Stimulated activated CD4-positive, alpha-beta T cell treated with anti-CD3 and anti-CD28 coated beads, Interleukin-4, amount 100 ng/mL, for 1 hour (primary cell): ENCODE measurements at places on chromosomes 2 and 18.

DNA sequence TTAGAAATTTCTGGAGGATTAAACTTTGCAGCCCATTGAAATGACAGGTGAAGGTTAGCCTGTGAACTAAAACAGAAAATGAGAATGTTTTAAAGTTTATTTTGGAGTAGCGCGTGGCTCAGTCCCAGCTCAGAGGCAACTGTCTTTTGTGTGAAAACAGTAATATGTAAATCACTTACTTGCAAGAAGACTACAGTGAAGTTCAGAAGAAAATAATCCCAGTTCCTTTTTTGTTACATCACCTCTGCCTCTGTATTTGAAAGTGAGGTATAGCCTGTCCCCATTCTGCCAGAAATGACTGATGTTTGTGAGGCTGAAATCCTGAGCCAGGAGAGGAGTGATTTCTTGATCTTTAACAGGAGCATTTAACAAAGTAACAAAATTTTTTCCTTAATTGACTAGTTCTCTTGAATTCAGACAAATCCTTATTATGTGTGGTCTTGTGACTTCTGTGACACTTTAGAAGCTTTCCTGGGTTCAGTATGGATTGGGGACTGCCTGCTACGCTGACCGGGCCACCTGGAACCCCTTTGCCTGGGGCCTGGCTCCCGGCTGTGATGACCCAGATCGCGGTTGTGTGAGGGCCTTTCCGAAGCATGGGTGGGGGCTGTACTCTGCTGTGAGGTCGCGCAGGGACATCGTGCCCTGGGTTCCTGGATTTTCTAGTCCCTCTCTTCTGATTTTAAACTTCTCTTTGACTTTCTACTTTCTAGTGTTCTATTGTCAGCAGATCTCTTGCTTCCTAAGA is 24.3 kb downstream of the TRAPPC12 start:
- DNase-seq: no peak

DNA sequence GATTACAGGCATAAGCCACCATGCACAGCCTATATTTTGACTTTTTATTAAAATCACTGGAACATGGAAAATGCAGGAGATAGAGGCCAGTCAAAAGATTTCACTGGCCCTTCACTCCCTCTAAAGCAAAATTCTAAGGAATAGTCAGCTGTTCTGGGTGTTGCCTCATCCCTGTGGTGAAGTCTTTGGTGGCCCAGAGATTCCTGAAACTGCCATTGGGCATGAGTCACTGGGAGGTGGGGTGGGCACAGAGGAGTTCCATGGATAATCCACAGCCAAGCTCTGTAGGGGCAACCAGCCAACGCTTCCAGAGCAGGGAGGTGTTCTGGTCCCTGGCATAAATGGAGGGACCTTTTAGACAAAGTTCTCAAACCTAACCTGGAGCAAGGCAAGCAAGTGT is 89.7 kb upstream of the TTC39C start:
- DNase-seq: no peak

DNA sequence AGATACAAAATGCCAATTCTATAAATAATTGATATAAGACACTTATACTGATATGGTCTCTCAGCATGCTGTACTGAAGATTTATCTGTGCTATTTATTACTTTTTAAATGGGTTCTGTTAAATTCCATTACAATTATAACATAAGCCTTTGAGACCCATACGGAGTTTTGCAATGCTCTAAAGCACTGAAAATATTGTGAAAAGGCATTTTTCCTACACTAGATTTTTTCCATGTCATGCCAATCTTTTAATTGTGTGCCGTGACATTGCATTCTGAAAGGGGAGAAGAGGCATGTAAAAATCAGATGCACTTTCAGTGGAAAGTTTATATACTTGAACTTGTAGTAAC is 46.5 kb downstream of the EFEMP1 start:
- no peak for DNase-seq

DNA sequence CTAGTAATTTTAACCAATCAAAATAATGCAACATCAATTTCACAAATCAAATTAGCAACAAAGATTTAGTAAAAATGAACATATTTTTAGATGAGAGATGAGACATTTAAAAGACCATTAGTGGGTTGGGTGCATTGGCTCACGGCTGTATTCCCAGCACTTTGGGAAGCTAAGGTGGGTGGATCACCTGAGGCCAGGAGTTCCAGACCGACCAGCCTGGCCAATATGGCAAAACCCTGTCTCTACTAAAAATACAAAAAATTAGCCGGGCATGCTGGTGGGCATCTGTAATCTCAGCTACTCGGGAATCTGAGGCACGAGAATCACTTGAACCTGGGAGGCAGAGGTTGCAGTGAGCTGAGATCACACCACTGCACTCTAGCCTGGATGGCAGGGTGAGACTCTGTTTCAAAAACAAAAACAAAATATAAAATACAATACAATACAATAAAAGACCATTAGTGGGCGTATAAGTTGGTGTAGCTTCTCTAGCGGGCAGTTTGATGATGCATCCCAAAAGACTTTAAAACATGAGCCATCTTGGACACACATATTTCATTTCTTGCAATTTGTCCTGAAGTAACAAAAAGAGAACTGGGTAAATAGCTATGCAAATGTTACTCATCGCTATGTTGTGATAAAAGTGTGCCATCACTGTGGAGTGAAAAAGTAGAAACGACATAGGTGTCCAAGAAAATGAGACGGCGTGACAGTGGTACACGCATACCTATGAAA is 101.8 kb downstream of the COL6A3 start:
- DNase-seq: no peak

DNA sequence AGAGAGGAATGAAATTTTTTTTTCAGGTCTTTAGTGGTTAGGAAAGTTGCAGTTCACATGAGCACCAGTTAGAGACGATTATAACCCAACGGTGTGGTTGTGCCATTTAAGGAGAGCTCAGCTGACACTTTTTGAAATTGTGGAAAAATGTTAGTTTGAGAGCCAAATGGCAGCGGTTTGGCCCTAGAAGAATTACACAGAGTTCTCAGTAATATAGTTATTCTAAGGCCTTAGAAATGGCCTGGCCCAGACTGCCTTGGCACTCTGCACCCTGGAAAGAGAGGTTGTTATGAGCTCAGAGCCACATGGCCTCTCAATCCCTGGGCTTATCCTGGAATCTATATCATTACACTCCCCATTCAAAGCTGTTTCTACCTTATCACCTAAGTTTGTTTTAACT is 117.4 kb downstream of the RHBDD1 start:
- no peak for DNase-seq

DNA sequence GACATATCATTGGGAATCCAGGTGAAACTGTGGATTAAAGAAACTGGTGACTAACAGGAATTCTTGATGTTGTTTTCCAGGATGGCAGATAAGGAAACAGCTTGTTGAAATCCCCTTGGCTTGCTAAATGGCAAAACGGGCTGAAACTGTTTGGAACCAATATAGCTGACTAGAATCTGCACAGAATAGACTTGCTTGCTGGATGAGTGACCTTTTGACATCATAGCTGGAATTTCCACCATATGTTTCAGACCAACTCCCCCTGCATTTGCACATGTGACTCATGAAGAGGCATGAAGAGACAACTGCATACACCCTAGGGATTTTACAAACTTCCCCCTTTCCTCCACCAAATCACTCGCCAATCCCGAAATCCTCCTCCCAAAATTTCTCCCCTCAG is 87.7 kb upstream of the LYPD1 start:
- DNase-seq: no peak

DNA sequence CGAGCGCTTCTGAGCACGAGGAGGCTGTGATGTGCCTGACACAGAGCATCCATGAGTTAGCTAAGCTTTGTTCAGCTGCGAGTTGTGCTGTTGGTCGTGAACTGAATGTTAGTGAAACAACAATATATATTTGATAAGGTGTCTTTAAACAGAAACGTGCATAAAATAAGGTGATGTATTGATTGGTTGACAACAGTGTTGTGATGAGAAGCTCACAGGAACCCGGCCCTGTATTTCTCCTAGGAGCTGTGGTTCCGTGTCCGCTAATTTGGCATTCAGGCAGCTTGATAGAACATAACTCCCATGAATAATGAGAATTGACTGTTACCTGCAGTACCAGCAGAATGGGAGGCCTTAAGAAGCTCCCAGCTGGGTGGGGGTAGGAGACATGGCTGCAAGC is 146.4 kb upstream of the MYCN start:
- no peak for DNase-seq

DNA sequence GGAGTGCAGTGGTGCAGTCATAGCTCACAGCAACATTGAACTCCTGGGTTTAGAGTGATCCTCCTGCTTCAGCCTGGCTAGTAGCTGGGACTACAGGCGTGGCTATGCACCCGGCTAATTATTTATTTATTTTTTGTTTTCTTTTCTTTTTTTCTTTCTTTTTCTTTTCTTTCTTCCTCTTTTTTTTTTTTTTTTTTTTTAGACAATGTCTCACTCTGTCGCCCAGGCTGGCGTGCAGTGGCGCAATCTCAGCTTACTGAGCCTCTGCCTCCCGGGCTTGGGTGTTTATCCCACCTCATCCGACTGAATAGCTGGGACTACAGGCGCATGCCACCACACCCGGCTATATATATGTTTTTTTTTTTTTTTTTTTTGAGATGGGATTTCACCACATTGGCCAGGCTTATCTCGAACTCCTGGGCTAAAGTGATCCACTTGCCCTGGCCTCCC is 1.4 kb upstream of the ANXA4 start:
- no peak for DNase-seq

- no peak for DNase-seq
These were observed 428.0 kb downstream of the FBXO15 start for GRCh38 chr18:73719611-73720010.

- DNase-seq: peak; percentile 61
These were observed 2.7 kb downstream of the STK16 start for GRCh38 chr2:219247678-219248642.

DNA sequence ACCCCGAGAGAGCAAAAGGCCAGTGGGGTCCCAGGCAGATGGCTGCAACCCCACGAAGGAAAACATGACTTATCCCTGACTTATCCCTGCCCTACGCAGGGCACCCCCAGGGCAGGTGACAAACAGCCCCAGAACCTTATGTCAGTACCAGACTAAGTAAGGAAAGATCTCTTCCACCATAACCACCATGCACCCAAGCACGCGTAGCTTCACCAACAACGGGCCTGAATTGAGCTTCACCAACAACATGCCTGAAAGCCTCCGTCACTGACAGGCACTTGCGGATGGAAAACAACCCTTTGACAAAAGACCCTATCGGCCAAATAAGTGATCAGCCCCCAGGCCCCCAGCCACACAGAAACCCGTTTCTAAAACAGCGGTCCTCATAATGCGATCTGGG is 34.1 kb downstream of the HDAC4 start:
- no peak for DNase-seq

DNA sequence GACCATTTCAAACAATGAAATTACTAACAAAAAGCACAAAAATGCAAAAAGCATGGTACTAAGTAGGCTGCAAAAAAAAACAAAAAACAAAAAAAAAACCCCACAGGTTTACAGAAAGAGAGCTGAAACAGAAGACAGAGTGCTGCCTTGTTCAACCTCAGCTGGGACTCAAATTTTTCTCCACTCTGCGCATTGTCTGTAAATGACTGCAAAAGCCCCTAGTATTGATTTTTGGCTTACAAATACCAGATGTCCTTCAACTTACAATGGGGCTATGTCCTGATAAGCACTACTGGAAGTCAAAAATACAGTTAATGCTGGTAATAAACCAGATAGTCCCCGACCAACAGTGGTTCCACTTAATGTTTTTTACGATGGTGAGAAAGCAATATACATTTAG is 42.2 kb downstream of the UBE2E3 start:
- no peak for DNase-seq

GRCh38 chr2:7930800-7931635 is 750.8 kb upstream of the ID2 start:
- DNase-seq: no peak

- no peak for DNase-seq
These were observed 19.4 kb upstream of the NCOA1 start for GRCh38 chr2:24471662-24472061.

DNA sequence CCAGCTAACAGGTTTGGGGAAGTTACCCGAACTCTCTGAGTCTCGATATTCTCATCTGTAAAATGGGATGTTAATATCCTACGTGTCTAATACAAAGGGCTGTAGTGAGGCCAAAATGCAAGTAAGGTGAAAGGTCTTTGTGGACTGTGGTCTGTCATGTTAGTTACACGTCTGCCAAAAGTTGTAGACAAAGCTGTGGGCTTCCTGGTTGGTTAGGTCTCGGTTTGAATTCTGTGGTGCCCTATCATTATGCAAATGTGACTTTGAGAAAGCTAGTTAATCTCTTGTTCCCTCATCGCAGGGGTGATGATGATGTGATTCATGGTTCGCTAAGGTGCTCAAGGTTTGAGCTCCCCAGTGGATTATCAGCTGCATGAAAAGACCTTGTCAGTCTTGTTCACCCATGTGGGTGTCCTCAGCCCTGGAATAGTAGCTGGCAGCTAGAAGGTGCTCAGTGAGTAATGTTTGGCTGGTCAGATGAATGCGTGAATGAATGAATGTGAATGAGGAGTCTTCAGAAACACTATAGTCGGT is 23.1 kb downstream of the TRIB2 start:
- DNase-seq: no peak

GRCh38 chr2:235390108-235390815 is 103.6 kb upstream of the AGAP1 start:
- no peak for DNase-seq

- DNase-seq: peak; percentile 61
These were observed 35.1 kb upstream of the SLC14A1 start for GRCh38 chr18:45688833-45689232.

- no peak for DNase-seq
These were observed 22.2 kb upstream of the NAB1 start for GRCh38 chr2:190626641-190627210.

DNA sequence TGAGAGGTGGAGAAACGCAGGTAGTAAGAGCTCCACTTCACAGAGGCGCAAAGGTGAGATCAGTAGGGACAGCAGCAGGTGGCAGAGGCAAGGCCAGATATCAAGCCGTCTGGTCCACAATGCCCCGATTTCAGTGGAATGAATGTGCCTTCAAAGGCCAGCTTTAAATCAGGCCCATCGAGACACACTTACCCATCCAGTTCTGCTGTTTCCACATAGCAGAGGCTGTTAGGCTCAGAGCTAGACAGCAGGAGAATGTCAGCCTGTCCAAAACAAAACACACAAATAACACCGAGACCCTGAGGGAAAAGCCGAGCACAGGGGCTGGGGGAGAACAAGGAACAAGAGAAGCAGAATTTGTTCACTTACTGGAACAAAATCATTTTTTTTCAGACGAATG is 75.8 kb upstream of the NARS1 start:
- DNase-seq: no peak

GRCh38 chr2:23199115-23199918 is 185.7 kb upstream of the KLHL29 start:
- no peak for DNase-seq
